Fibroblast of lung (primary cell): ENCODE measurements at places on chromosomes 6 and 20. TPM values are rescaled to one million over a fixed set of nuclear protein-coding genes. Genes with fewer than 3 reads are reported as not detected.

GRCh38 chr6:25874822-25875562 is 949 bp upstream of the SLC17A3 start:
- no peak for DNase-seq

DNA sequence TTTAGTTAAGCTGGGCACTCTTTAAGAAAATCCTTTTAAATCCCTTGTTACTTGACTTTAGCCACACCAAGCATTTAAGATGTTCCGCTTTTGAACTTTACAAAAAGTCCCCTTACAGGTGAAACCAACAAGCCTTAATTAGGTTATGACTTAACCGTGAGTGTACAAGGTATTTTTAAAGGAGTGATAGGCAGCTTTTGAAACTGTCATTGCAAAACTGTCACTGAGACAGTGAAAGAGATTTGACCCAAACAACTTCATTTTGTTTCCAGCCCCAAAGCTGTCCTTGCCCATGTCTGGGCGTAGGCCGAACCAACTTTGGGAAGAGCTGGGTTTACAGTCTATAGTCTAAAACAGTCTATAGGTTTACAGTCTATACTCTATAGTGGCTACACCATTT is 305.4 kb downstream of the FARS2 start:
- DNase-seq = no peak

DNA sequence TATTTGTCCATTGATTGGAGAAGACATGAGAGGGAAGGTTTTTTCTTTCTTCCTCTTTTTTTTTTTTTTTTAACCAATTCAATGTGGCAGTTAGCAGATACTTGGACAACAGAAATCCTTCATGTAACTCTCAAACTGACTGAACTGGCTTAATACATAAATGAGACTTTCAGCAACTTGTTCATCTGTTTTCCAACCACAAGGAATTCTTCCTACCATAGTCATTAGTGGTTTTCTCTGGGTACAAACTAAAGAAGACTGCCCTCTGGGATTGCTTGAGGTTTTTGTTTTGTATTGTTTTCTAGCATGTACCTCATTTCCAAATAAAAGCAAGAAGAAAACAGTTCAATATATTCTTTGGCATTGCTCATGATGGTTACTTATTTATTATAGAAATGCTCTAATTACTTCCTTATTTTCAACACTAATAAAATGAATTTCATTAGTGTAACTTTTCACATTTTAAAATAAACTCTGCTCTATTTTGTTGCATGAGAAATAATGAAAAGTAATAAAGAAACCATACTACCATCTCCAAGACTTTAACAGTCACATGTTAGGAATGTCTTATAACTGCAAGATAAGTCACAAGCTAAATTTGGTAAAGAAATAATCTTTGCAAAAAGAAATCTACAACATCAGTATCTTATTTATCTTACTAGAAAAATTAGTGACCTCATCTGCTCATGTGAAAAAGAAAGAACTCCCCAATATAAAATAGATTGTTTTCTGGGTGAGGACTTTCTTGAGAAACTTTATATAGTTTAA is 52.0 kb downstream of the ME1 start:
- peak; percentile 70 for DNase-seq

GRCh38 chr6:26295691-26296555 is 69.1 kb upstream of the BTN3A2 start:
- DNase-seq = peak; percentile 90

GRCh38 chr6:19562468-19562867 is 274.7 kb upstream of the ID4 start:
- no peak for DNase-seq

- no peak for DNase-seq
Observed at GRCh38 chr6:39256294-39256940, 27.1 kb upstream of the KCNK5 start.

DNA sequence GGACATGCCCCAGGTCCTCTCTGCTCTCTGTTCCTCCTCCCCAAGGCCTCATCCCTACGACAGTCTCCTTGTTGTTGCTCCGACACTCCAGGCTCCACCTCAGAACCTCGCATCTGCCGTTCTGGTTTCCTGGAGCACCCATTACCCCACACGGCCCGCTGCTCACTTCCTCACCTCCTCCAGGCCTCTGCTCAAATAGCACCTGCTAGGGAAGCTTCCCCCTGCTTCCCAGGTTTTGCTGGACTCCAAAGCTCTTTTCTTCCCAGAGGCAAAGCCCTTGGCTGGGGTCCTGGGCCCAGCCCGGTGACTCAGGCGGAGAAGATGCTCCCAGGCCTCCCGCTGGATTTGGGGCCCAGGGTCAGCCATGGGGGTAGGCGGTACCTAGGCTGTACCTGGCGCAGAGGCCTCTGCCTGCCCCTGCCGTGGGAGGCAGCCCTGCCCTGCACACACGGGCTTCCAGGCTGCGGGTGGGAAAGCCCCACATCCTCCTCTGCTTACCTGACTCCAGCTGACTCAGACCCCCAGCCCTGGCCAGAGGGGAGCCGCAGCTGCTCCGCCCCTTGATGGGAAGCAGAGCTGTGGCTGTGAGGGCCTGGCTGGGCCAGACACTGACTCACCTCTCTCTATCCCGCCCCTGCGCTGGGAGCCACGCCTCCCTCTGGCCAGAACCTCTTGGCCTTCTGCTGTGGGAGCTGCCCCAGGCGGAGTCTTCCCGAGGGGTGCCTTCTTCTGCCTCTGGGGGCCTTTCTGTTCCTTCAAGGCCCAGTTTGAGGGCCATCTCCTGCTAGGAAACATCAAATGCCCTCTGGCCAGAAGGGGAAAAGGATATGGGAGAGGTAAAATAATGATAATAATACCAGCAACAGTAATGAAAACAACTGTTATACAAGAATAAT is 130.5 kb downstream of the CEBPB start:
- peak; percentile 91 for DNase-seq

DNA sequence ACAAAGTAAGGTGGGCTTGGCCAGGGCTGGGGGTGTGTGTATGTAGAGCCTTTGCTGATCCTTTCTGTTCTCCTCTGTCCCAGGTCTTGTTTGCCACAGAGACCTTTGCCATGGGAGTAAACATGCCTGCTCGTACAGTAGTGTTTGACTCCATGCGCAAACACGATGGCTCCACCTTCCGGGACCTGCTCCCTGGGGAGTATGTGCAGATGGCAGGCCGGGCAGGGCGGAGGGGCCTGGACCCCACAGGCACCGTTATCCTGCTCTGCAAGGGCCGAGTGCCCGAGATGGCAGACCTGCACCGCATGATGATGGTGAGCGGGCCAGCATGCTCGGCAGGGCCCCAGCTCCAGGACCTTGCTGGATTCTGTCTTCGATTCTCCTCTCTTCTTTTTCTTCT is 6.2 kb downstream of the DXO start:
- DNase-seq = no peak

DNA sequence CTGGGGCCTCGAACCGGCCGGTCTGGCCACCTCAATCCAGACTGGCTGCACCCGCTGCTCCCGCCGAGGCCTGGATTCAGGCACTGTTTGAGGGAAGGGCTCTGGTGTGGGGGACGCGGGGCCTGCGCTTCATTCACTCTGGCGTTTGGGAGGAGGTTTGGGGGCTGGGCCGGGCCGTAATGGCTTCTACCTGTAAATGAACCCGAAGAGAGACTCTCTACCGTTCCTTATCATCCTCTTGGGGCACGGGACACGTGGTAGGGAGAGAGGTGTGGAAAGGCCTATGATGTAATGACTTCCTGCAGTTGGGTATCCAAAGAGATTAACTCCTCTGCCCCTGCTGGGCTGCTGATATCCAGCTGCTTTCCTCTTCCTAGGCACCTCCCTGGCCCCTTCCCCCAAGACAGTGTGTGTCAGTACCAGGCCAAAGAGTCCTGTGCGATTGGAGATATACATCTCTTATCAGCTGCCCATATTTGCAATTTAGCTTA is 1.8 kb downstream of the FOXO3 start:
- peak; percentile 75 for DNase-seq

DNA sequence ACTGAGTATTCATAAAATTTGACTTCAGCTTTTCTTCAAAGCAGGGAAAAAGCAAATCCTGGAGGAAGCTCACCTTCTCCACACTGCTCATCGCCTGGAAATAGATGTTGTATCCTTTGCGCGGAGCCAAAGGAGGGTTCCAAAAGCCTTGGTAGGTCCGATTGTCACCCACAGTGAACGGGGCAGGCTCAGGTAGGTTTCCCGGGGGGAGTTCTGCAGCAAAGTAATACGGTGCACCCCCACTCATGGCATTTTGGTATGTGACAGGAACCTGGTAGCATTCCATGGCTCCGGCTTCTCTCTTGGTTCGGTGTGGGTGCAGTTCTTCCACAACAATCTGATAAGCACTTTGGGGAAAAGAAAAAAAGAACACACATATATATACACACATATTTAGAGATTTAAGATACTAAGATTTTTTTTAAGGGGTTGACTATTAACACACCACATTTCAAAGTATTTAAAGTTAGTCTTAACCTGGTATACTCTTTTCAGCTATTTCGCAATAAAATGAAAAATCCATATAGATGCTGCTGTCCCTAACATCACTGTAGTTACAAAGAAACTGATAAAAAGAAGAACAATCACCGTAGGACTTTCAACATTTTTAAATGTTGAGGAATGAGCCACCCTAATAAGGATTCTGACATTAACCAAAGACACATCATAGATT is 166.7 kb upstream of the THEMIS start:
- DNase-seq = no peak

DNA sequence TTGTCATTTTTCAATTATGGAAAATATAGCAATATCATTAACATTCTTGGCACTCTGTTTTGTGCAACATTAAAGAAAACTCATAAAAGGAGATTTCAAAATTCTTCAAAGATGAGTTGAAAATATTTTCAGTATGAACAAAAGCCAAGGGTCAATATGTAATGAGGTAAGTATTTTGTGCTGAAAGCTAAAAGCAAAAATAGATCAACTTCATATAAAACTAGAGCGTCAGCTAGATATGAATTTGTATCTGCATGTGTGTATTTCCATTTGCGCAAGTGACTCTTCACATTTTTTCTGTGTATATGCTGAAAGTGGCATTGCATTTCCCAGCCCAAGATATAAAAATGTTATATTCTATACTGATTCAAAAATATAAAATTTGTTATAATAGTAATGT is 492.1 kb upstream of the EYS start:
- no peak for DNase-seq

SLC18B1 gene
- 7.2 and 8.1 TPM in 2 replicates for total RNA-seq

METTL24 gene
- total RNA-seq = 2.6 TPM in 2 replicates

BTNL2 gene
- total RNA-seq = not detected in 2 replicates

SNAI1 gene
- total RNA-seq = 0.26 and 0.66 TPM in 2 replicates

KCNK5 gene
- total RNA-seq = under 0.01 and 0.26 TPM in 2 replicates

GABRR1 gene
- total RNA-seq = not detected in 2 replicates
